AG08396 (cell line): ENCODE measurements at places on chromosomes 1 and 21.

GRCh38 chr1:232786845-232787455 lies 18.3 kb upstream of the MAP10 start:
- DNase-seq, result no peak

- no peak for DNase-seq
Observed at GRCh38 chr1:50109647-50110075, 941 bp downstream of the ELAVL4 start.

DNA sequence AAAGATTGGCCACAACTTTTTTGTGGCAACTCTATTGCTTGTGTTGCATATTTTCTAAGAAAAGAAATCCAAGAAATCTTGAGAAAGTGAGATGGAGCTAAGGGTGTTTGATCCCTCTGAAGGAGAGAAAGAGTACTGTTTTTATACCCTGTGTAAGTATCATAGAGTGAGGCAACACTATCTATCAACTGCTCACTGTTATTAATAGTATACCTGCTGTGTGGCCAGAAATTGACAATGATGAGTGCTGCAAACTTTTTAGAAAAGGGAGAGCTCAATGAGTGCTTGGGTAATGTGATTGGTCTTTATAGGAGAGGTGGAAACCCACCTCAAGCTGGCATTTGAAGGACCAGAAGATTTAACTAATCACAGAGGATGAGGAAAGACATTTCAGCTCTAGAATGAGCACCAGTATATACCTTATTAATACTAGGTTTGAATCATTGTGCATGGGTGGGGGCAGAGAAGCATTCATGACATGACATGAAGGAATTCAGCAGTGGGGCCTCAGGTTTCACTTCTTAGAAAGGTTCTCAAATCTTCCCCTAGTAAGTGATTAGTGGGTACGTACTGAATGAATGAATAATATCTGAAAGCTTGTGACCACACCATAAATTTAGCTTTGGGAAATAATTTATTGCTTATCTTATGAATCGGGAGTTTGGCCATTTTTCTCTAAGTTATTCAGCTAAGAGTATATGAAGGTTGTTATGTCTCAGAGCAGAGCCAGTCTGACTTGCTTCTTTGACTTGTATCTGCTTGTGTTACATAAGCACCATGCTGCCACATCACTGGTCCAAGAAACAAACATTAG lies 169.2 kb upstream of the SGIP1 start:
- no peak for DNase-seq

DNA sequence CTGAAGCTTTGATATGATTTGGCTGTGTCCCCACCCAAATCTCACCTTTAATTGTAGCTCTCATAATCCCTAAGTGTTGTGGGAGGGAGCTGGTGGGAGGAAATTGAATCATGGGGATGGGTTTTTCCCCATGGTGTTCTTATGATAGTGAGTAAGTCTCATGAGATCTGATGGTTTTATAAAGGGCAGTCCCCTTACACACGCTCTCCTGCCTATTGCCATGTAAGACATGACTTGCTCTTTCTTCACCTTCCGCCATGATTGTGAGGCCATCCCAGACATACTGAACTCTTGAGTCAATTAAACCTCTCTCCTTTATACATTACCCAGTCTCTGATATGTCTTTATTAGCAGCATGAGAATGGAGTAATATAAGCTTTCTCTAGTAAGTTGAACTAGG lies 261.9 kb downstream of the HLX start:
- DNase-seq, result no peak

DNA sequence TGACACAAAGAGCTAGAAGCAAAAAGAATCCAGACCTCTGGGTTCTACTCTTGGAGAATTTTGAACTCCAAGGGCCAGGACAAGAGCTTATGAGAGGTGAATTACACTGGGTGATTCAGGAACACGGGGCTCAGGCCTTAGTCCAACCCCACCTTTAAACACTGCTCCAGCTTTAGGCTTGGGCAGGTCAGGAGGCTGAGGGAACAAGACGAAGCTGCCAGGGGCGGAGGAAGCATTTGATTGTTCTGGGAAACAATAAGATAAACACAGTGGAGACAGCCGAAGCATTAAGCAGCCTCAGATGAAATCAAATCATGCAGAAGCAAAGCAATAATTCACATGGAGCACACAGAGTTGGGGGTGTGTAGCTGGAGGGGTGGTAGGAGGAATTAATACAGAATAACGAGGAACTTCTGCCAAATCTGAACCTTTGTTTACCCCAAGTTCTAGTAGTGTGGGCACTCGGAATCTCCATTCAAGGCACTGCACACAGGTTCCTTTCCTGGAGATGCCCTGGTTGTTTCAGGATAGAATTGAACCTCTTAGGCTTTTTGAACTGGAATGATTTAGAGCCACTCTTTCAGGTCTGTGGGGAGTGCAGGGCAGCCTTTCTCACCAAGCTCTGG lies 93.2 kb downstream of the PLXNA2 start:
- no peak for DNase-seq
